COLO829 (cell line): ENCODE measurements at places on chromosomes 12 and 14.

GRCh38 chr12:22527999-22528398 is 16.3 kb downstream of the C2CD5 start:
- DNase-seq, result no peak

DNA sequence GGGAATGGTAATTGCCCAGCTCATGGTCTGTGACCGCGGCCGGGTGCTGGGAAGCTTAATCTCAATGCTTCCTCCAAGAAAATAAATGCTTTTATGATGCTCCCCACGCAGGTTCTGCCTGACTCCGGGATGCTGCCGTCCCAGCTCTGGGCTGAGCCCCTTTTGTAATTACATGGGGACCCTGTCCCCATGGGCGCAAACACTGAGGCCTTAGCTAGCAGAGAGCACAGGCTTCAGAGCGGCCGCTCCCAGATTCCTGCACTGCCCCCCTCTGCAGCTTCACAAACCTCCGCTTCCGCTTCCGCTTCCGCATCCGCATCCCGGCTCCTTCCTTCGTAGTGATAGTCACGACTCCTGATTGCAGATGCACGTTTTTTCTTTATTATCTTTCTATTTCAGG is 129.5 kb downstream of the KIF26A start:
- DNase-seq, result no peak

DNA sequence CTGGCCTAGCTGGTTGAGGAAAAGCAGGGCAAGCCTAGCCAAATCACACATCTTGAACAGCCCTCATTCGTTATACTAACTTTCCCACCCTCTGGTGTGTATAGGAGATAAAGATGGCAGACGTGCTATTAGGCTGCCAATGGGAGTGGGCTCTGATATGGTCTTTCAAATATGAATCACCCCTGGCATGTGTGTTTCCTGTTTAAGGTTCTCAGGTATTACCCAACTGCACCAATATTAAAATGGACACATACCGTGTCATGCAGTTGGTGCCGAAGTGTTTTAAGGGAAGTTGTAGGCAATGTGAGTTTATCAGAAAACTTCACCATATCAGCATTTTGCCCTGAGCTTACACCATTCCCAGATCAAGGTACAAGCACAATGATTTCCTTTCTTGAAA is 33.4 kb downstream of the CHST11 start:
- no peak for DNase-seq

GRCh38 chr12:1695886-1696670 is 5.2 kb downstream of the ADIPOR2 start:
- no peak for DNase-seq
